ENCODE measurements at places on chromosomes 16 and 17.

DNA sequence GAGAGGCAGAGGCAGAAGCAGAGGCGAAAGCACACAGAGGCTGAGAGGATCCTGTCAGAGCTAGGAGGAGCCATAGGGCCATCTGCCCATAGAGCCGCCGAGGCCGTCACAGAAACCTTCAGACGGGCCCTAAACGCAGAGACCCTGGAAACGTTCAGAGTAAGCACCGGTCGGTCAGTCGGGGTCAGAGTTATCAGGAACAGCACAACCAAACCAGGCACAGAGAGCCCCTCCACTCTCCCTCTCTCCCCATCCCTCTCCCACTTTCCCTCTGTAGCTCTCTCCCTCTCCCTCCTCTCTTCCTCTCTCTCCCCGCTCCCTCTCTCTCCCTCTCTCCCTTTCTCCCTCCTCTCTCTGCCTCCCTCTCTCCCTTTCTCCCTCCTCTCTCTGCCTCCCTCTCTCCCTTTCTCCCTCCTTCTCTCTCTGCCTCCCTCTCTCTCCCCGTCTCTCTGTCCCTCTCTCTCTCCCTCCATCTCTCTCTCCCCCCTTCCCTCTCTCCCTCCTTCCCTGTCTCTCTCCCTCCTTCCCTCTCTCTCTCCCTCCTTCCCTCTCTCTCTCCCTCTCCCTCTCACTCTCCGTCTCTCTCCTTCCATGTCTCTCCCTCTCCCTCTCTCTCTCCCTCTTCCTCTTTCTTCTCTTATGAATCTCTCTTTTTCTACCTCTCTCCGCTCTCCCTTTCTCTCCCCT, 138.9 kb downstream of the C16orf95 start:
- DNase-seq, result no peak

DNA sequence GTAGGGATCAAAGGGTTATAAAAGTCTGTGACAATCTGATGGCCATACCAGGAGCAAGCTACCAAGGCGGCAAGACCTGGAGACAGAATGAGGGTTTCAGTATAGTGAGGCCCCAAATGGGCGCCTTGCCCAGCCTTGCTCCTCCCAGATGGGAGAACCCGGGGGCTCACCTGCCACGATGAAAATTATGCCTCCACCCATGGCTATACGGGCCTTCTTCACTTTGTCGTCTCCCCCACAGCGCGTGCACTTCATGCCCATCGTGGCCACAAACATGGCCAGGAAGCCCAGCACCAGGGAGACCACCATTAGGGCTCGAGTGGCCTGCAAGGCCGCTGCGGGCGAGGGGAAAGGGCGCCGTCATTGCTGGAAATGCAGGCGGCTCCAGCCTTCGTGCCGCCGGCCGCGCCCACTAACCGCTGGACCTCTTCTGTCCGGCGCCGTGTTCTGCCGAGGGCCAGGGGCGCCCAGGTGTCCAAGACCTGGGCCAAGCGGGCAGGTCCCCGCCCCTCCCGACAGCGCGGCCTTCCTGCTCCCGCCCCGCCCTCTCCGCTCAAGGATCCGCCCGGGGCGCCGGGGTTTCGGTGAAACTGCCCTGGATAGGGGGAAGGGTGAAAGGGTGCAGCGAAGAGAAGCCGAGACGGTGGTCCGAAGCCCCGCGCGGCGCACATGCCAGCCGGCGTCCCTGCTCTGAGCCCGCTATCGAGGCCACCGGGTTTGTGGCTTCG, 1.5 kb downstream of the CLDN7 start:
- DNase-seq, result no peak

GRCh38 chr17:68780596-68780995, 174.6 kb downstream of the ABCA8 start:
- no peak for DNase-seq

DNA sequence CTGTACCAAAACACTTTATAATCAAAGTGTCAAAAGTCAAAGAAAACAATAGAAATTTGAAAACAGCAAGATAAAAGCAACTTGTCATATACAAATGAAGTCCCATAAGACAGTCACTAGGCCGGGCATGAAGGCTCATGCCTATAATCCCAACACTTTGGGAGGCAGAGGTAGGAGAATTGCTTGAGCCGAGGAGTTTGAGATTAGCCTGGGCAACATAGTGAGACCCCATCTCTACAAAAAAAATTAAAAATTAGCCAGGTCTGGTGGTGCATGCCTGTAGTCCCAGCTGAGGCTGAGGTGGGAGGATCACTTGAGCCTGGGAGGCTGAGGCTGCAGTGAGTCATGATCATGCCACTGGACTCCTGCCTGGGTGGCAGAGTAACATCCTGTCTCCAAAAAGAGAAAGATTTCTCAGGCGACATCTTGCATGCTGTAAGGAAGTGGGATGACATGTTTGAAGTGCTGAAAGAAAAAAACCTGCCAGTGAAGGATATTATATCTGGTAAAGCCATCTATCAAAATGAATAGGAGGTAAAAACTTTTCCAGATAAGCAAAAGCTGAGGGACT, 98.7 kb upstream of the NACA2 start:
- DNase-seq, result no peak

DNA sequence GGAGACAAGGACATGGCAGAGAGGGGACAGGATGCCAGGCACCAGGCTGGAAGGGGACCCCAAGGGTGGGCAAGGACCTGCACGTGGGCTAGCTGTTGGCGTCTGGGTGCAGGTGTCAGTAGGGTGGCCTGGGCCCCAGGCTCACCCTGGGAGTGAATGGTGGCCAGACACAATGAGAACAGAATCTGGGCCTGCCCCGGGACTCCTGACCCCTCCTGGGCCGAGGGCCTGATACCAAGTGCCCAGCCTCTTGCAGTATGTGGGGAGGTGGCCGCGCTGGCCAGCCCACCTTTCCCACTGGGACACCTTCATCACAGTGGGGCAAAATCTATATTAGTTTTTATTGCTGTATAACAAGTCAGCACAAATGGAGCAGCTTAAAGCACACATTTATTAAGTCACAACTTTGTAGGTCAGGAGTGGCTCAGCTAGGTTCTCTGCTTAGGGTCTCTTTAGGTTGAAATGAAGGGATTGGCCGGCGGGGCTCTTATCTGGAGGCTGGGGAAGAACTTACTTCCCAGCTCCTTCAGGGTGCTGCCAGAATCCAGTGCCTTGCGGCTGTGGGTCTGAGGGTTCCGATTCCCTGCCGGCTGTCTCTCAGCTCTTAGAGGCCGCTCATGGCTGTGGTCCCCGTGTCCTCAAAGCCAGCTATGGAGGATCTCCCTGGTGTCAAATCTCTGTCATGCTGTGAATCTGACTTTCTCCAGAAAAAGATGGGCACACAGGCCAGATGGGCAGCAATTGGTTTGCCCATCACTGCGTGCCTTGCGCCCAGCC, 3.6 kb downstream of the PRSS33 start:
- no peak for DNase-seq

Data from CD4-positive, alpha-beta T cell treated with Interleukin-4 for 4 hours (primary cell).